ENCODE measurements at places on chromosomes 1 and 21. TPM values are rescaled to one million over a fixed set of nuclear protein-coding genes. Genes with fewer than 3 reads are reported as not detected.

DNA sequence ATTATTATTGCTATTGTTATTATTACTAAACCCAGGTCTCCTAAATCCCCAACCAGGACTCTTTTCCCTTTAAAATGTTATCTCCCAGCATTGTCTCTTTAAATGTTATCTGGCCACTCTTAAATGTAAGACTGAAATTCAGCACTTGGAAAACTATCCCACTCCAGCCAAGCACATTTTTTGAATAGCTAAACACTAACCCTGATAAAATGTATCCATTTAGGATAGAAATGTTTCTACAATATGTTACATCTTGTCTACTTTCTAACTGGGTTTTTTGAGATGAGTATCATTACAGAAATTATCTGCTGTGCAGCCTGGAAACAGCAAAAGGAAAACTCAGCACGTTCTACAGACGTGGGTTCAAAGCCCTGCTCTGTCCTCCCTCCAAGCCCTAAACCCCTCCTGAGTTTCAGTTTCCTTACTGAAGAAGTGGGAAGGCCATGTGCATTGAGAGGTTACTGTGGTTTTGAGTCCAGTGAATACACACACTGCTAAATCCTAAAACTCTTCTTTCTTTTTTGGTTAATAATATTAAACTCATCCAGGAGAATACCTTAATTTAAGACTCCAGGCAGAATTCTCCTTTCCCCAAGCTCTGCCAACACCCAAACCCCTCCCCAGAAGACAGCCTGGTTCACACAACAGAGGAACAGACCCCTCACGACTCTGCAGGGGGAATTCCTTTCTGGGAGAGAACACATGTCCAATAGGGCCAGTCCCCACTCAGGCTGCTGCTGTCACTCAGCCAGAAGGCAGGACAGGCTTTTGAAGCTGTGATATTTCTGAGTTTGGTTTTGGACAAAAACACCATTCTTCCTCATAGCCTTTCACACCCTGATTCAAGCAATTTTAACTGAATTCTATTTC is 41.9 kb downstream of the HIVEP3 start:
- peaks cover 2% of the 10 kb centered on the region for H3K36me3 ChIP-seq
- DNase-seq = no peak
- H3K4me1 ChIP-seq = peaks cover 46% of the 10 kb centered on the region
- H3K27ac ChIP-seq = no peak overlapping the region

GRCh38 chr1:2215329-2215728 is 12.8 kb upstream of the SKI start:
- H3K27me3 ChIP-seq = peaks cover 4% of the 10 kb centered on the region
- no peak overlapping the region for H3K4me3 ChIP-seq
- no peaks in the 10 kb centered on the region for H3K36me3 ChIP-seq
- no peaks in the 10 kb centered on the region for H3K4me1 ChIP-seq

GRCh38 chr1:63651161-63651701 is 58.0 kb downstream of the PGM1 start:
- no peaks in the 10 kb centered on the region for H3K27me3 ChIP-seq
- peak; percentile 26 for DNase-seq
- peak overlapping the region; percentile 69 for H3K4me3 ChIP-seq
- H3K36me3 ChIP-seq = peaks cover 57% of the 10 kb centered on the region

DNA sequence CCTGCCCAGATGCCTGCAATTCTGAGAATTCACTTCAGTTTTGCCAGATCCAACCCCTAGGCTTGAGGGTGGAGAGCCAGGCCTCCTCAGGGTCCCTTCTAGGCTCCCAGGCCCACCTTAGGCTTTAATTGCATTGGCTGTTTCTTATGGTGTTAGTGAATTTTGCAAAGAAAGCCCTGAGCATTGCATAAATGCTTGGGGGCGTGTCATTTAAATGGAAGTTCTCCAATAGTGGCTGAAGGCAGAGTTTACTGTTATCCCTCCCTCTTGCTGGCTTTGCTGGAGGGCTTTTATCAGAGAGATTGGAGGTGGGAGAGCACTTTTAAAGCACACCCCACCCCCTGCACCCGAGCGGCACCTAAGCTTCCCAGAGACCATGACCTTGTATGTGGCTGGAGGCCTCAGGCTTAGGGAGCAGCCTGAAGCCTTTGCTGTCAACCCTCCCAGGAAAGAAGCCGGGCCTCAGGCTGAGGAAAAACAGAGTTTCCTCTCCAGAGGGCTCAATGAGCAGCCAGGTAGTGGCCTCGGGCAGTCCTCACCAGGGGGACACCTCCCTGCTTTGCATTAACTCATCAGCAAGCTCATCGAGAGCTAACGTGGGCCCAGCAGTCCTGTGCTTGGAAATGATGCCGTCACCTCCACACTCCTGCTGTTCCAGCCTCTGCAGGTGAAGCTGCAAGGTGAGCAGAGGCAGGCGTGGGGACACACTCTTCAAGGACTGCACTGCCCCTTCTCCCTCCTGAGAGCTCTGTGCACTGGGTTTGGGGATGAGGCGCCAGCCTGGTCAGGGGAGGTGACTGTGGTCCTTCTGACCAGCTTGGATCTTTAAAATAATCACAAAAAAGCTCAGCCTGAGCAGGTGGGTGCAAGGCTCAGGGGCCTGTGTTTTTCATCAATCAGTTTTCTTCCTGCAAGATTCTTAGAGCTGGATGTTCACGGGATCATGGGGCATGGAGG is 58.0 kb downstream of the STUM start:
- no peak overlapping the region for H3K4me3 ChIP-seq
- no peaks in the 10 kb centered on the region for H3K36me3 ChIP-seq
- peaks cover 2% of the 10 kb centered on the region for H3K27me3 ChIP-seq
- no peak for DNase-seq

GRCh38 chr1:43452789-43453441 is 816 bp downstream of the HYI start:
- H3K27me3 ChIP-seq = peaks cover 17% of the 10 kb centered on the region
- H3K4me3 ChIP-seq = peak overlapping the region; percentile 76
- H3K27ac ChIP-seq = peak overlapping the region; percentile 81
- peaks cover 27% of the 10 kb centered on the region for H3K36me3 ChIP-seq
- DNase-seq = no peak

DNA sequence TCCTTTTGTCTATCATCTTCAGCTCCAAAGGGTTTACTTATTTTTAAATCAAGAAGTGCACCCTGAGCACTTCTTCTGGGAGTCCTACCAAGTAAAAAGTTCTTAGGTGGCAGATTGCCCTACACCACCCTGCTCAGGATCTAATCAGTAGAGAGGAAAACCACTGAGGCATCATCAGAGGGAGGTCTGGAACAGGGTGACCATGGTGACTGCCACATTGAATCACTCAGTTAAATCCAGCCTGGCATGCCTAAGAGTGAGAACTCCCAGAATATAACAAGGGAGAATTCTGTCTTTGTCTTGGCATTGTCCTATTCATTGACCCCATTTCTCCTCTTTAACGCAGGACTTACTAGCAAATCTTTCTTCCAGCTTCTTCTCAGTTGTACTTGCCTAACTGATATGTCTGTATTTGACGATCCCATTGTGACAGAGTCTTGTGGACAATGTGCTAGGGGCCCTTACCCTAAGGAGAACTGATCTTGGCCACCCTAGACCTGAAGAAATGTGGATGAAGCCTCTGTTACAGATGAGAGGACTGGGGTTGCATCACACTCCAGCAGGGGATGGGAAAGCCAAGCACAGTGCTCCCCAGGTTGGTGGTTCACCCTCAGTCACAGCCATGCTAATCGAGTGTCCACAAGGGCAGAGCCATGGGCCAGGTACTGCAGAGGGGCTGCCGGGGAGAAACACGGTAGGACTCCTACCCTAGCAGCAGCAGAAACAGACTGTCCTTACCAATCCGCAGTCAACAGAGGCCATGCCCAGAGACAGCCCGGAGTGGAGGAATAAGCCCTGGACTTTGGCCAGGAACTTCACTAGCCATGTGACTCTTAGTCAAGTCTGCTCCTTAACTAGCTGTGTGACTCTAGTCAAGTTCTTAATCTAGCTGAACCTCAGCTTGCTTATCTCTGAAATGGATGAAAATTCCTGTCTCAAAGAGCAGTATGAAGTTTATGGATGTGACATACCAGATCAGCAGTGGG is 15.4 kb downstream of the PKP1 start:
- H3K4me1 ChIP-seq = no peaks in the 10 kb centered on the region
- no peak overlapping the region for H3K27ac ChIP-seq
- H3K4me3 ChIP-seq = no peak overlapping the region
- no peaks in the 10 kb centered on the region for H3K36me3 ChIP-seq
- no peak for DNase-seq
- H3K27me3 ChIP-seq = peaks cover 25% of the 10 kb centered on the region

- H3K4me3 ChIP-seq = no peak overlapping the region
- peaks cover 40% of the 10 kb centered on the region for H3K4me1 ChIP-seq
- peaks cover 6% of the 10 kb centered on the region for H3K36me3 ChIP-seq
- no peak for DNase-seq
- peak overlapping the region; percentile 40 for H3K27ac ChIP-seq
Observed at GRCh38 chr1:174152427-174152826, 6.9 kb upstream of the RABGAP1L start.

The NFASC gene
- 0.70 TPM for total RNA-seq

The LRRC71 gene
- not detected for total RNA-seq
